ENCODE measurements at places on chromosomes 2 and 18. TPM values are rescaled to one million over a fixed set of nuclear protein-coding genes. Genes with fewer than 3 reads are reported as not detected.

Gene ST8SIA3
- 0.07 TPM for total RNA-seq

Gene IL1RL2
- not detected for total RNA-seq

Gene SERPINB10
- total RNA-seq, result not detected

Gene GDF7
- total RNA-seq, result 0.14 TPM

DNA sequence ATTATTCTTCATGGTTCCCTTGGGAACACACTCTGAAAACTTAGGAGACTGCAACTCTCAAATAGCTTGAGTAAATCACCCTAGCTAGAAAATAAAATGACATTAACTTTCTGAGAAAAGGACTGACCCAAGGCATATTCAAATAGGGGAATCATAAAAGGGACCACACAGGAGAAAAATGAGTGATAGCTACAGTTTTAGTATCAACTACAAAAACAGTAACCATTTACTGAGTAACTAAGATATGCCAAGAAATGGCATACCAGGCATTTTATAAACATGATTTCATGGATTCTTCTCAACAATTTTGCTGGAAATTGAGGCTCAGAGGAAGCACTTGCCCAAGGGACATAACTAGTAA, 84.5 kb downstream of the AFF3 start:
- no peak for DNase-seq

DNA sequence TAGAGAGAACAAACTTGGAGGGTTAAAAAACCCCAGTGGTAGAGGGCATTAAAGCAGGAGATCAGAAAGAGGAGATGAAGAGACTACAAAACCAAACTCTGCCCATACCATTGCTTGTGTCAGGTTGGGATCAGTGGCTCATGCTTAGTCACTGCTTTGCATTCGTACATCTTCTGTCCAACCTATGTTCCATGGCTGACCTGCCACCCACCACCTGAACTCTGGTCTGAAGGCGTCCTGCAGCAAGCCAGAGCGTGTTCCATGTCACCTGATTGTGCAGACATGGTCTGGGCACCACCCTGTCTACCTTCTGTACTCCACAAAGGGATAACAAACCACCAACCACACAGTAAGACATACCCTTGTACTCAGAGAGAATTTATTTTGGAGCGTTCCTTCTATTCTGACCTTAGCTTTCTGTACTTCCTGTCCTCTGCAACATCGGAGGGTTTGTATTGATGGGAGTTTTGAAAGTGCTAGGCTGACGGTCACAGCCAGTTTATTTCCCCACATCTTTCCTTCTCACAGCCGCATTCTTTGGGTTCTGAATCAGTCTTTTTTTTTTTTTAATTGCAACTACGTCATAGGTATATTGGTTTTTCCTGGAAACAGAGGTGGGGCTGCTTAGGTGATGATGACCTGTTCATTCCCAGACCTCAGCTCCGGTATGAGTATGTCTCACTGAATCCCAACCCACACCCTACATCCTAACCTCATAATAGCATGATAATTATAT, 88.3 kb downstream of the SOWAHC start:
- DNase-seq, result peak; percentile 58

DNA sequence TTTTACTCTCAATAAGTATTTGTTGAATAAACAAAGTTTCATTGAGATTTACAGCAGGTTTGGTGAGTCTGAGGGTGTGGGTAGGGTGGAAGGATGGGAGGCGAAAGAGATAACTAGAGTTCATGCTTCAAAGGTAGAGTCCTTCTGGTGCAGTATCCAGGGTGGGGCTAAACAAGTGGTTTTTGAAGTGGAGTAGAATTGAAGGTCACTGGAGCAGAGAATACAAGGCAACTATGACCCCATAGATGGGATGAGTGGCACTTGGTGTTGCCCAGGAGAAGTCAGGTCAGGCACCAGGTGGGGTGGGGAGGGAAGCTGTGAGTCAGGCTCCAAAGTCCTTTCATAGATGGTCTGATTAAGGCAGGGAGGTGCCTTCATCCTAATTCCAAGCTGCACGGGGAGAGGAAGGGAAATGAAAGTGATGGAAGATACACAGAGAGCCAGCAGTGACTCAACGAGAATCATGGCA, 6.6 kb upstream of the CAB39 start:
- DNase-seq, result no peak

DNA sequence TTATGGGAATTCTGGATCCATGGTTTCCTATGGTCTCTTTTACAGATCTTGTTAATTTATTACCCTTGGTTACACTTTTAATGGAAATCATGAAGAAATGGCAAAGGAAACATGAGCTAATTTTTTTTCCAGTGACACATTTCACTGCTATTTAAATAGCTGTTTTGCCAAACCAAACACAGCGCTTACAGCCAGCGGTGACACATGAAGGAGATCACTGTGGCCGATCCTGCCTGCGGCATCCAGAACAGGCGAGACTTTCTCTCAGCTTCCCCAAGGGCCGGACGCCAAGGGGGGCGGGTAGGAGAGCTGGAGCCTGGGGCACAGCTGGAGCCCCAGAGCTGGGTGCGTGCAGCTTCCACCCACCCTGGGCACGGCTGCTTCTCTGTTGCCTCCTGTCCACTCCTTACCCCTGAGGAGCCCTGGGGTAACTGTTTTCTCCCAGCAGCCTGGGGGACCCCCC, 81.4 kb upstream of the PKDCC start:
- DNase-seq, result no peak

DNA sequence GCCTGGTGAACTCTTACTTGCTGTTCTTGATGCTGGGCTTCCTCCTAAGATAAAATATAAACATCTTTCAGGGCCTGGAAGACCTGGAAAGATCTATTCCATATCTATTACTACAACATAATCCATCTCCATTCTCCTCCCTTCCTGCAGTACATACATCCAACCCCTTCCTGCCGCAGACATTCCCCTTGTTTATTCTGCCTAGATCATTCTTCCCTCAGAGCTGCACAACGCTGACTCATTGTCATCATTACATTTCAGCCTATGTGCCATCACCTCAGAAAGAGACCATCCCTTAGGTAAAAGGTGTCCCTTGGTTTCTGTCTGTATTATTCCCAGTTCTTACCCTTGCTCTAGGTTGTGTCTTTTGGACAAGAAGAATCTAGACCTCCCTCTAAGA, 2.5 kb upstream of the CDH7 start:
- DNase-seq, result no peak

- peak; percentile 19 for DNase-seq
These were observed 44.8 kb downstream of the CHMP3 start for GRCh38 chr2:86518481-86518880.

All from cardiac muscle cell (in vitro differentiated cells and primary cell).